ENCODE measurements at places on chromosomes 13 and 19. TPM values are rescaled to one million over a fixed set of nuclear protein-coding genes. Genes with fewer than 3 reads are reported as not detected.

Gene ZNF581
- total RNA-seq: 13.6 TPM

Gene DACH1
- 2.2 TPM for total RNA-seq

Gene KIRREL2
- total RNA-seq: 32.8 TPM

Gene ZNF649
- 7.7 TPM for total RNA-seq

Gene DOCK6
- total RNA-seq: 29.7 TPM

Gene ELSPBP1
- total RNA-seq: not detected

Gene POLRMT
- 25.5 TPM for total RNA-seq
